ENCODE measurements at places on chromosomes 2 and 18.

DNA sequence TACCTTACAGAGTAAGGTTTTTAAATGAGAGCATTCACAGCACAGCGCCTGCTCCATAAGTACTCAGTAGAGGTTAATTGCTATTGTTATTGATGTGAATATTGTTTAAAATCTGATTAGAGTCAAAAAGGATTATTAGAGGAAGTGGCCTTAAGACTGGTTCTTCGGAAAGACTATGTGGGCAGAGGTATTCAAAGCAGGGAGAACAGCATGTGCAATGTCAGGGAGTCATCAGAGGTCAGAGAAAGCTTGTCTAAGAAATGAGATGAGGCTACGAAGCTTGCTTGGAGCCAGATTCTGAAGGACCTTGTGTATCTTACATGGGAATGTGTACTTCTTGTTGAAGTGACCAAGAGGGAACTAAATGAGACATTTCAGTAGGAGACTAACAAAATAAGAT, 49.8 kb downstream of the PMS1 start:
- no peak for DNase-seq

DNA sequence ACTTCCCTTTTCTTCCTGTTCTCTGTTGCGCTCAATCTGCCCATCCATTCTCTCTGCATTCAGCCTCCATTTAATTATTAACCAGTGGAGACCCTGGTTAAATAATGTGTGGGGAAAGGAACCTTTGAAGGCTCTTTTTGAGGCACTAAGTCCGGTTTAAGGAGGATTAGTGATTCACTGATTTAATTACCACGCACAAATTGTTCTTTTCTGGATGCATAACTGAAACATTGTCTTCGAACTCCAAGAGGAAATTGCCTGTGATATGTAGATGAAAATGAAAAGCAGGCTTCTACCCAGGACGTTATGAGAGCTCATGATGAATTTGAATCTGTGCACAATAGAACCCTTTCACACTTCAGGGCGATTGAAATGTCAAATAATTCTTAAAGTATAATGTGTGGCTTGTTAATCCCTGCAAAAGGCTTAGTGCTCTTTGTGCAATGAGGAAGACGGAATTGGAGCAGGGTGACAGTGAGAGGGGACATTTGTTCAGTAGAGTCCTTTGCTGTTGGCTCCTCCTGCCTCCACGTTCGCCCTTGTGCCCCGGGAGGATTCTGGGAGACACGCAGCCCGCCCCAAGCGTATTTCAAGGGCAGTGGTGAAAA, 51.1 kb upstream of the ZNF236 start:
- DNase-seq = no peak

DNA sequence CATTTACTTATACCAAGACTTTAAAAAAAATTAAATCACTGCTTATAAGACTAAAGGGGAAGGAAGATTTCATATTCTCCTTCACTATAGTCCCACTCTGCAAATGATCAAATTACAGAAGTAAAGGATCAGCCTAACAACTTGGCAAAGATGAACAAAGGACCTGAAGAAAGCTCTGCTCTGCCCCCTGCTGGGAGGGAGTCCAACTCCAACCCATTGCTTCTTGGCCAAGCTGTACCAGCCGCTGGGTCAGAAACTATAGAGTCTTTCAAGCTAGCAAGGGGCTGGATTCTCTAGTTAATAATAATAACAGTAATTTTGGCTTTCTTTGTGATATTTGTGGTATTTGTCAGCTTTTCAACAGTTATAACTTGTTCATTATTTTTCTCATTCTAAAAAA, 927.0 kb upstream of the CRIM1 start:
- DNase-seq = no peak

DNA sequence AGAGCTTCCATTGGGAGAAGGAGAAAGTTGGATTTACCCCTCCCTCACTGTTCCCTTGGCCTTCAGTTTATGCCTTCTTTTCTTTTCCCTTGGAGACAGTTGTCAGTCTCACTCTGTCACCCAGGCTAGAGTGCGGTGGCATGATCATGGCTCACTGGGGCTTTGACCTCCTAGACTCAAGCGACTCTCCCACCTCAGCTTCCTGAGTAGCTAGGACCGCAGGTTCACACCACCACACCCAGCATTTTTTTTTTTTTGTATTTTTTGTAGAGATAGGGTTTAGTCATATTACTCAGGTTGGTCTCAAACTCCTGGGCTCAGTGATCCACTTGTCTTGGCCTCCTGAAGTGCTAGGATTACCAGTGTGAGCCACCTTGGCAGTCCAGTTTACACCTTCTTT, 49.9 kb downstream of the SLC9A4 start:
- DNase-seq = no peak

DNA sequence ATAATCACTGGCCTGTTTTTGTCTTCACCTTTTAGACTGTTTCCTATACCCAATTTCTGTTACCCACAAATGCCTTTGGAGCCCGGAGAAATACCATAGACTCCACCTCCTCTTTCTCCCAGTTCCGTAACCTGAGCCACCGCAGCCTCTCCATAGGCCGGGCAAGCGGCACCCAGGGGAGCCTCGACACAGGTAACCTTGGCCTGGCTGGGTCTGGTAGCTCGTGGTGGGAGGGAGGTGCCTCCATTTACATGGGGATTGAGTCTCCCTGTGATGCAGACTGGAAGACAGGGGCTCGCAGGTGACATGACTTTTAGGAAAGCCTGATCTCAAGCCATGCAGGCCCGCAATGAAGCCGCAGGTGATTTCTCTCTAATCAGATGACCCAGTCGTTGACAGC, 100.6 kb downstream of the CABLES1 start:
- DNase-seq = no peak

GRCh38 chr18:3111523-3112240, 98.7 kb upstream of the LPIN2 start:
- DNase-seq = no peak

GRCh38 chr2:26691881-26692278, 642 bp upstream of the KCNK3 start:
- DNase-seq = no peak
